Mesothelial cell of epicardium (in vitro differentiated cells): ENCODE measurements at places on chromosomes 6 and 20.
A peak's percentile ranks its signal among the peaks of the same experiment; 100 is the strongest.

GRCh38 chr6:3585320-3585935, 128.6 kb upstream of the SLC22A23 start:
- no peaks in the 10 kb centered on the region for H3K27me3 ChIP-seq
- H3K36me3 ChIP-seq: no peaks in the 10 kb centered on the region
- H3K4me1 ChIP-seq: peaks cover 12% of the 10 kb centered on the region
- no peak for DNase-seq
- no peak overlapping the region for H3K4me3 ChIP-seq

DNA sequence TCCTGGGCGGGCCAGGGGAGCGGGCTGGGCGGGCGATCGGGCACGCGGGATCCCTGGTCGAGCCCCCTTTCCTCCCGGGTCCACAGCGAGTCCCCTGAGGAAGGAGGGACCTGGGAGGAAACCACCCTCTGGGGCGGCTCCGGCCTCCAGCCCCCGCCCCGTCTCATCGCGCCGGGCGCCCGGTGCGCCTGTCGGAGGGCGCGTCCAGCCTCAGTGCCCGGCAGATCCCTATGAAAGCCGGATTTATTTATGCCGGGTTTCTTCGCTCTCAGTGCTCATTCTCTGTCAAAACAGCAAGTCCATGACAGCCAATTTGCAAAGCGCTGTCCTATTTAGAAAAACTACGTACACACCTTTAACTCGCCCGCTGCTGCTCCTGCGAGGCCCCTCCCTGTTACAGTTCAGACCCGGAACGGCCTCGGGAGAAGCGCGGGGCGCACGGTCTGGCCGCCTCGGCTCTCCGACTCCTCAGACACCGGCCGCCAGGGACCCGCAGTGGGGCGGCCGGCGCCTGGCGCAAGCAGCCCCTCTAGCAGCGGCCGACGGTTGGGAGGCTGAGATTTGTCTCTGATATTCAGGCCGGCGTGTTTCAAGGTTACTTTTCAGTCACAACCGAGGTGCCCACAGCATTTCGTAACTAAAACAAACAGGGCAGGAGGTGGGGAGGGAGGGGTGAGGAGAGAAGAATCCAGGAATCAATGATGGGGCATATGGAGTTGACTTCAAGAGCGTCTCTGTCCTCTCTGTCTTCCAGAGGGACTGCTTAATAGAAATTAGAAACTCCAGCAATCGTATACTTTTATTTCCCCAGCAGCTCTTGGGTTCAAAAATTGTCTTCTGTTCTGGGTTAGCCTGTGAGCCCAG, 782 bp upstream of the FOXA2 start:
- no peaks in the 10 kb centered on the region for H3K36me3 ChIP-seq
- H3K27me3 ChIP-seq: peaks cover 90% of the 10 kb centered on the region
- peaks cover 11% of the 10 kb centered on the region for H3K4me1 ChIP-seq
- no peak for DNase-seq
- peak overlapping the region; percentile 42 for H3K4me3 ChIP-seq
- H3K27ac ChIP-seq: no peak overlapping the region

DNA sequence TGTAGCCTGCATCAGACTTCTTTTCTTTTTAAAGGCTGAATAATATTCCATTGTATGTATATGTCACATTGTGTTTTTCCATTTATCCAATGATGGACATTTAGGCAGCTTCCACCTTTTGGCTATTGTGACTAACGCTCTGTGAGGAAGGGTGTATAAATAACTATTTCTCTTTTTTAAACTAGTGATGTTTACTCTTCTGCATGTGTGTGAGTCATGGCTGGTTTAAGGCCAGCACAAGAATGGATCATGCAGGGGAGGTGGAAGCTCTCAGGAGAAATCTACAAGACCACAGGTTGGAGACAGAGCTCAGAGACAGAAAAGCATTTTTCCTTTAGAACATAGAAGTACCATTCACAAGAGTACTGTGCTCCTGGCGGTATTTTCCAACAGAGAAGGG, 307.2 kb downstream of the SOX4 start:
- no peak for DNase-seq
- peaks cover 33% of the 10 kb centered on the region for H3K36me3 ChIP-seq
- H3K4me3 ChIP-seq: no peak overlapping the region

GRCh38 chr6:87396595-87397392, 11.0 kb upstream of the CFAP206 start:
- no peak for DNase-seq
- H3K4me3 ChIP-seq: no peak overlapping the region
- no peak overlapping the region for H3K27ac ChIP-seq
- peaks cover 13% of the 10 kb centered on the region for H3K4me1 ChIP-seq
- H3K36me3 ChIP-seq: no peaks in the 10 kb centered on the region

- H3K27me3 ChIP-seq: peaks cover 18% of the 10 kb centered on the region
- H3K4me1 ChIP-seq: peaks cover 34% of the 10 kb centered on the region
- DNase-seq: no peak
- H3K36me3 ChIP-seq: no peaks in the 10 kb centered on the region
- H3K27ac ChIP-seq: no peak overlapping the region
Measured at GRCh38 chr6:14277405-14277930, 159.9 kb downstream of the CD83 start.

- no peak overlapping the region for H3K4me3 ChIP-seq
- no peak for DNase-seq
- H3K36me3 ChIP-seq: no peaks in the 10 kb centered on the region
Measured at GRCh38 chr6:9537381-9537780, 877.5 kb downstream of the TFAP2A start.

GRCh38 chr6:150713931-150714330, 114.2 kb downstream of the PLEKHG1 start:
- H3K27me3 ChIP-seq: no peaks in the 10 kb centered on the region
- H3K36me3 ChIP-seq: no peaks in the 10 kb centered on the region
- DNase-seq: no peak
- H3K4me1 ChIP-seq: peaks cover 49% of the 10 kb centered on the region

GRCh38 chr20:63255931-63256704, 1.9 kb upstream of the NKAIN4 start:
- peaks cover 34% of the 10 kb centered on the region for H3K27me3 ChIP-seq
- no peaks in the 10 kb centered on the region for H3K36me3 ChIP-seq
- peak overlapping the region; percentile 20 for H3K4me3 ChIP-seq
